NCI-H526 treated with DMSO at 0.1 percent for 48 hours (cell line): ENCODE measurements at places on chromosomes 11 and 22.
A peak's percentile ranks its signal among the peaks of the same experiment; 100 is the strongest.

GRCh38 chr11:128492461-128492860 lies 94.9 kb downstream of the ETS1 start:
- no peak for DNase-seq

GRCh38 chr11:35064114-35064800 lies 74.7 kb upstream of the CD44 start:
- no peak for DNase-seq

DNA sequence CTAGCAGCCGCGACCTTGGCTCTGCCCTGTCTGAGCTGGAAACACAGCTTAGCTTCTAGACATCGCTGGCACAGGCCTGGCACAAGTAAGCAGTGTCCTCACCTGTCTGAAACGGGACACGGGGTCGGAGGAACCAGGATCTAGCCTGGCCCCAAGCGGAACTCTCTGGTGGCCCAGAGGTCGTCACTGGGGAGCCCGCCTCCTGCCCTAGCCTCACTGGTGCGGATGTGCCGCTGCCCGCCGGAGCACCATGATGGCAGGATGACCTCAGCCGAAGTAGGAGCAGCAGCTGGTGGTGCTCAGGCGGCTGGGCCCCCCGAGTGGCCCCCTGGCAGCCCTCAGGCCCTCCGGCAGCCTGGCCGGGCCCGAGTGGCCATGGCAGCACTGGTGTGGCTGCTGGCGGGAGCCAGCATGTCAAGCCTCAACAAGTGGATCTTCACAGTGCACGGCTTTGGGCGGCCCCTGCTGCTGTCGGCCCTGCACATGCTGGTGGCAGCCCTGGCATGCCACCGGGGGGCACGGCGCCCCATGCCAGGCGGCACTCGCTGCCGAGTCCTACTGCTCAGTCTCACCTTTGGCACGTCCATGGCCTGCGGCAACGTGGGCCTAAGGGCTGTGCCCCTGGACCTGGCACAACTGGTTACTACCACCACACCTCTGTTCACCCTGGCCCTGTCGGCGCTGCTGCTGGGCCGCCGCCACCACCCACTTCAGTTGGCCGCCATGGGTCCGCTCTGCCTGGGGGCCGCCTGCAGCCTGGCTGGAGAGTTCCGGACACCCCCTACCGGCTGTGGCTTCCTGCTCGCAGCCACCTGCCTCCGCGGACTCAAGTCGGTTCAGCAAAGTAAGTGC lies 871 bp downstream of the SLC35E4 start:
- no peak for DNase-seq

DNA sequence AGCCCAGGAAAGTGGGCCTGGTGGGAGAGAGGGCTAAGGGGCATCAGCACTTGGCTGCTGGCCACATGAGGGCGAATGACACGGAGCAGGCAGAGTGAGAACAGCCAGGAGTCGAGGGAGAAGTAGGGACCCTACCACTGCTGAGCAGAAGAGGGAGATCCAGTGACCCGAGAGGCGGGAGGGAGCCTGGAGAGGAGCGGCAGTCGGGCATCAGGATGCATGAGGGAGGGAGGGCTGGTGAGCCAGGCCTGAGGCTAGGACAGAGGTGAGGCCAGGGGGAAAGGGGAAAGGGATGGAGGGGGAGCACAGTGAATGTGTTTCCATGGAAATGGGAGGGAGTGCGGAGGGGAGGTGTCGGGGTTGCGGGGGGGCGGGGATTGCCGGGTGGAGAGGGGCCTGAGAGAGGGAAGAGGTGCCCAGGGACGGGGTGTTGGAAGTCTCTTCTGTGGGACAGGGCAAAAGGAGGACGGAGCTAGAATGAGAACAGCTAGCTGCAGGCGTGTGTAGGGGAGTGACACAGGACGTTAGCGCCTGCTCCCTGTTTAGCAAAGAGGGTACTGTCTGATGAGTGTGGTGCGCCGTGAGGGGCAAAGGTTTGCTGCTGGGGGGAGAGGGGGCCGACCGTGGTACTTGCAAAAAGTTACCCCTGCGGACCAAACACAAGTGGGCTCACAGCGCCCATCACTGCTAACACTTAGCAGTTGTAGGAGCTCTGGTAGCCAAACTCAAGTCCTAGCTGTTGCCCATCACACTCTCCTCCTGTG lies 37.1 kb upstream of the WNT11 start:
- DNase-seq, result no peak

- peak; percentile 98 for DNase-seq
Measured at GRCh38 chr11:111327908-111328624, 29.7 kb downstream of the POU2AF3 start.

GRCh38 chr11:21038801-21039200 lies 369.4 kb downstream of the NELL1 start:
- no peak for DNase-seq
